ENCODE measurements at places on chromosomes 5 and 9. TPM values are rescaled to one million over a fixed set of nuclear protein-coding genes. Genes with fewer than 3 reads are reported as not detected.

DNA sequence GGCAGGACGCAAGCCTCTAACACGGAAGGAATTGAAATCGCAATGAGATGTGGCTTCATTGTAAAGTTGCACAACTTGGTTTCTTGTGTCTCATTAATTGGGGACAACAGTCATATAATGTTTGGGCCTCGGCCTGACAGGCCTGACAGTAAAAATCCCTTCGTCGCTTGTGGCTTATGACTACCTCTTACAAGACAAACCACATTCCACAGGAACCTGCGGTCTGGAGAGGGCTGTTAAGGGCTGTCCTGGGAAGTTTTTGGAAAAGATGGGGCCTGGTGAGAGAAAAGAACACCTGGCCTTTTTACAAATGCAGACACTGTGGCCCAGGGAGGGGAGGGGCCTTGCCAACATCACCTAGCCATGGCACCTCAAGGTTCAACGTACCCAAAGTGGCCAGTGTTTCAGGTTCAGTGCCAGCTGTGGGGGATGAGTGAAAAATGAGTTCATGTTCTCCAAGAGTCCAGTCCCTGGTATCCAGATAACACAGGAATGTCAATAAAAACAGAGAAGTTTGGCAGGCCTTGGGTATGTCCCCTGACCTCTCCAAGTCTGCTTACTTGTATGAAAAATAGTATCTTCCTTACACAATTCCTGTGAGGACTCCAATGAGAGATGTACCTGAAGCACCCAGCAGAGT is 22.2 kb downstream of the SHB start:
- DNase-seq: peak; percentile 79

DNA sequence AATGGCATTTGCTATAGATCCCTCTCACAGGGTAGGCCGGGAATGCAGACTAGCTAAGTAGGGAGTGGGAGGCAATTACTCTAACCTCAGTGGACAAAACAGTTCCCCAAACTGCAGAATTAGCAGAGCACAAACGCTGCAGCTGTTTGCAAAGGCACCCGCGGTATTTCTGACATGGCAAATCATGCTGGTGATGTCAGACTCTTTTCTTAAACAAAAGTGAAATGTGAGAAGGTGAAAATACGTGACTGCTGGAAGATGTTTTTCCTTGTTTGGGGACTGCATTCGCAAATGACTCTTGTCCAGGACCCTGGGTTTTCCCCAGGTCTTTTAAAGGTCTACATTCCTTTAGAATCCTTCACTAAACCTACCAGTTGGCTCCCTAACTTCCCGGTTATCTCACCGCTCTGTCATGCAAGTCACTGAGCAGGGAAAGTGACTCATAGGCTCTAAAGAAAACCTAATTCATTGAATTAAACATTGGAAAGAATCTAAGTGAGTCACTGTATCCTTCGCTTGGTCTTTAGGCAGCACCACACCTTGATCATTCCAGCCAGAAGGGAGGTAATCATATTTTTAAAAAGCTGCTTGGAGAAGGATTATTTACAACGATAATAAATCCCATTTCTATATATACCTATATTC is 91.5 kb upstream of the DNAH5 start:
- peak; percentile 90 for DNase-seq

DNA sequence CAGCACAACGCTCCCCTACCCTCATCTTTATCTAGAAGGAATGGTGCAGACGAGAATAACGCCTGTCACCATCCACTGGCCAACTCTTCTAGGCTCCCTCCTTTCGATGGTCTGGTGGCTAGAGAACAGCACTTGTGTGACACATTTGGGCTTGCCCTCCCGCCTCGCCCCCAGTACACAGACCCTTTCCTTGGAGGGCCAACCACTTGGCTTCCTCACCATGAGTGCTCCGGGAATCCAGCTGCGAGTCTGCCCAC is 1.4 kb downstream of the GNAQ start:
- no peak for DNase-seq

The SLC6A18 gene
- not detected for total RNA-seq

The CARTPT gene
- total RNA-seq: not detected

The MARCOL gene
- not detected for total RNA-seq

DNA sequence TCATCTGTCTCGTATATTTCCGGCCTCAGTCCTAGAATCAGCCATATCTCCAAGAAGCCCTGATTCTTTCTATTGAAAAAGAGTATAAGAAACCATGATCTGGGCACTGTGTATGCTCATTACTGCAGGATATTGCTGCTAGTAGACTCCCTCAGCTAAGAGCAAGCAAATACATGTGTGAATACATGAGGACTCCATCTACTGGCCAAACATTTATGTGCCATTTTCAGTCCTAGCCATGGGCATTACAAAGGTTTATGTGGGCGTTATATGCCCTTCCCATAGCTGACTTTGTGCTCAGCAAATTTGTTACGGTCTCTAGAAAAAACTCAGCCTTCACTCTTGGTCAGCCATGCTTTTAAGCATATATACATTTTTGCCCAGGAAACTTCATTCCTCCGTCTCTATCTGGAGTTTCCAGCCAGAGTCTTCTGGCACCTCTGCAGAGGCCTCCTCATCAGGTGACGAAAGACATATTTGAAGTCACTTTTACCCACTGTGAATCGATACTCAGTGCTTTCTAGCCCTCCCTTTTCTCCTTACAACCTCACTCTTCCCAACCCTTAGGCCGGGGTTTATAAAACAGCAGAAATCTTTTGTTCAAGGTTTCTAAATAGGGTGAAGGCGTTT is 1495.6 kb upstream of the CDH6 start:
- DNase-seq: no peak

DNA sequence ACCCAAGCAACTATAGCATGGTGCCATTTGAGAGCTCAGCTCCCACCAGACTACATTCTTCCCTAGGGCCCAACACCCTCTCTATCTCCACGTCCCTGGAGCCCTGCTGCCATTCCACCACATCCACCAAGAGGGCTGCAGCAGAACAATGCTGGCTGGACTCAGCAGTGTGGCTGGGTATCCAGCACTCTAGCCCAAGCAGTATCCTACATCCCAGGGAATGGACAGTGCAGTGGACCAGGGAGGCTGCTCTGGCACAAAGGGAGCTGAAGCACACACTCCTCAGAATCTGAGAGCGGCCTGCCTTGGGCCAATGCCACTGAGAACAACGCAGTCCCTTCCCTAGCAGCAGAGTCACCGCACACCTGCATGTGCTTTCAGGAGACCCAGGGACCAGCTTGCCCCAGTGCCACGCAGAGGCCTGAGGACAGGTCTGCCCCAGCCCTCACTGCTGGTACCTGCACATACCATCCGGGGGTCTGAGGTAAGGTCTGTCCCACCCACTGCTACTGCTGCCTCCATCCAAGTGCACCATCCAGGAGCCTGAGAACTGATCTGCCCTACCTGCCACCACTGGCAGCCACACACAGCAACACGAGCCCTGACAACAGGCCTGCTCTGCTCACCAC is 95.9 kb downstream of the ZDHHC21 start:
- no peak for DNase-seq
